Renal cortex interstitium (tissue), 15 donors: ENCODE measurements at places on chromosomes 4 and X.

- DNase-seq: no peak
These were observed 8.4 kb upstream of the MRFAP1 start for GRCh38 chr4:6632125-6632524.

GRCh38 chr4:31089815-31090214, 369.6 kb downstream of the PCDH7 start:
- no peak for DNase-seq

DNA sequence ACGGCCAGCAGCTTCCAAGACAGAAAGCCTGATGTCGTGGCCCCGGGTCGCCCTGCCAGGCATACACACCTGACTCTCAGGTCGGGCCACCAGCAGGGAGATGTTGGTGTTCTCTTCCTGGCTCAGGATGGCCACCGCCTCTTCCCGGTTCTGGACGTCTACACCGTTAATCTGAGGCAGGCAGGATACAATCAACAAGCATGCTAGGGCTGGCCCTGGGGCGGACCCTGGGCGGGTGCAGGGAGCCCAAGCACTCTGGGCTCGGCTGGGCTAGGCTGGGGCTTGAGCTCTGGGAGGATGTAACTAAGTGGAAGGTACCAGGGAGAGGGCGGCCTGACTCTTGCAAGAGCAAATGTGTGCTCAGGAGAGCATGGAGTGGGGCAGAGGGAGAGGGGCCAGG, 11.0 kb downstream of the SSR4 start:
- no peak for DNase-seq

DNA sequence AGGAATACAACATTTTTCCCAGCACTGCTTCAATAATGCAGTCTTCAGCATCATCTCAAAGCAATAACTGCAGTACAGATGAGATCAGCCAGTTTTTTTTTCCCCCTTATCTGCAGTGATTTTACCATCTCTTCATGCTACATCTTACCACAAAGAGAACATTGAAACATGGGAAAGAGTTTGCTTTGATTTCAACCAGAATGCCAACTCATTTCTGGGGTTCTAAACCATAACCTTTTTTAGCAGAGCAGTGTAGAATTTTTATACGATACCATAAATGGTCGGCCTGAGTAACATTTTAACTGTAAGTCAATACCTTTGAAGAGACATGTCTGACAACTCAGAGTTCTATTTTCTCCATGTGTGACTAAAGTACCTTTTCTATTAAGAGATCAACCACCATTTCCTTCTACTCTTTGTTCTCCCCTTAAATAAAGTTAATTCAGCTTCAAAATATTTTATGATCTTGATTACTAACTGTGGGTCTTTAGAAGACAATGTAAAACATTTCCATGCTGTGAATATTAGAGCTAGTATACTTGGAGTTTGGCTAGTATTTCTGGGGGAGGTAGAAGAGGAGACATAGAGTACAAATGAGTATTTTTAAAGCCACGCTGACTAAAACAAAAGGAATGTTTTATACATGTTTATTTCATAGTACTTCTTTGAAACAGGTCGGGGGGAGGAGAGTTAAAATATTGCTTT, 69.1 kb downstream of the TET2 start:
- DNase-seq: no peak

DNA sequence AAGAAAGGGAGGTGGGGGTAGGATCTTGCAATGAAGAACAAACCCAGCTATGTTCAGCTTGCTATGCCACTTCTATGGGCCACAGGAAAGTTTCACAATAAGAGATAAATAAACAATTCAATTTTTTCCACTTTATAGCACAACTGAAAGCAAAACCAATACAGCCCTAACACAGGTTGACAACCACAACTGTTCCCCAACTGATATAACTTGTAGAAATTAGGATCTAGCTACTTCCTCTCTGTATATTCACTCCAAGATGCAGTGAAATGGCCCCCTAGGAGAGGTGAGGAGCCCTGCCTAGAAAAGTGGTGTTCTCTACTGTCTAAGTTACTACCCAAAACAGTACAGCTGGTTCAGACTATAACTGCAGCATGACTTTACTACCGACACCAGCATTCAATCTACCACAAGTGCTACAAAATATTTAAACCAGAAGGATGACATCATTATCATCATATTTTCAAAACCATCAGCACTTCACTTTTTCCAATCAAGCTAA, 77.0 kb downstream of the FBXW7 start:
- DNase-seq: no peak
